ENCODE measurements at places on chromosomes 7 and 10.

GRCh38 chr10:99344715-99345114 lies 15.6 kb downstream of the CNNM1 start:
- no peak for DNase-seq

- DNase-seq = no peak
These were observed 138.0 kb downstream of the SRPK2 start for GRCh38 chr7:105250706-105251105.

DNA sequence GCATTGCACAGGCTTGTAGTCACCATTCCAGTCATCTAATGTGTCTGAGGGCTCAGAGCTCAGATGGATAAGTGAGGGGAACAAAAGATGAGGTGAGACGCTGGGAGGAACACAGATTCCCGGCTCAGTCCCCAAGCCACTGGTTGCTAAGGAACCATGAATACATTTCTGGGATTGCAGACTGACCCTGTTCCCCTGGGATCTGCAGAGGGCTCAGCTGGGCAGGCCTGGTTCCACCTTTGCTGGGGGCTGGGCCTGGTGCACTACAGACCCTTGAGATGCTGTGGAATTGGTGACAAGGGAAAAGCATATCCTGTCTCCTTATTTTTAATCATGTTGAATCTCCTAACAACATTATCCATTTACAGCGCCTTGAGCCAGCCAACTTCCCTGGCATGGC lies 19.2 kb downstream of the ELFN1 start:
- DNase-seq = no peak

DNA sequence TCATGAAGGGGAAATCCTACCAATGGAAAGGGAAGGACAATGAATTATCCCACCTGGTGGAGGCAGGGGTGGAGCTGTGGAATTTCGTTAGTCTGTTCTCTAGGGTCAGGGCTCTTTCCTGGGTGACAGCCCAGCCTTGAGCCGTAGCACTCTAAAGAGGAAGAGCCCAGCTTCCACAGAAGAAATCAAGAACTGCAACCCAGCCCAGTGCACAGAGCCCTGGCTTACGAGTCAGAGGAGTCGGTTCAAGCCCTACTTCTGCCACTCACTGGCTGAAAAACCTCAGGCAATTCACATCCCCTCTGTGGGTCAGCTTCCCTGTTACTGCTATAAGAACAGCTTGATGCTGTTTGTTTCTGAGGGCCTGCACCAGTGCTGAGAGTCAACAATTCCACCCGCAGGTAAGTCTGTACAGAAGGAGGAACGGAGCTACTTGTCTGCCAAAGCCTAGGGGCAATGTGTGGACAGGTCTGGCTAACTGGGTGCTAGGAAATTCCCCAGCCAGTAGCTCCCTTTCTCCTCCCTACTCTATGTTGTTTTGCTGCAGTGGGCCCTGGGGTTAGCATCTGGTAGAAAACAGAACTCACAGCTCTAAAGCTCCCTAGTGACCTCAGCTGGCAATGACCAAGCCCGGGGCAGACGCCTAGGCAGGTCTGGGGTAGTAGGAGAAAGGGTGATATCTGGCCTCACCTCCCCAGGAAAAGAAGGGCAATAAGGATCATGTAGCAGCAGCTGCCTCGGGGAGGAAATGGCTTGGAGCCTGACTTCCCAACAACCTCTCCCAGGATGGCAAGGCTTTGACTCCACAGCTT lies 3.3 kb downstream of the AVPI1 start:
- peak; percentile 51 for DNase-seq

DNA sequence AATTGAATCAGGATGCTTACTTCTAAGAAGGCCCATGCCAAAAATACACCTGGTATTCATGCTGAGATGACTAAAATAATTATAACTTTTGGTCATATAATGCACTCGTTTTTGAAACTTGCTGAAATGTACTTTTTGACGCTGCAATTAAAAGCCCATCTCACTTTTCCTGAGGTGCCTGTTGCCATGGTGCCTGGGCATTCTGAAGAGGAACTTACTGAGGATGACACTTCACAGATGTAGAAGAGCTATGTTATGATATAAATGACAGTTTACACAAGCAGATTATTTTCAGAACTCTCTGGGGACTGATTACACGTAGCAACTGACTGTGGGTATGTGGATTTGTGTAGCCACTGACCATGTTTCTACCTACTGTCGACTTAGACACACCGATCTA lies 182.4 kb downstream of the TPK1 start:
- no peak for DNase-seq

GRCh38 chr10:69600761-69601330 lies 27.6 kb upstream of the NEUROG3 start:
- DNase-seq = no peak

- DNase-seq = no peak
These were observed 13.2 kb upstream of the FAM107B start for GRCh38 chr10:14787938-14788337.

GRCh38 chr10:24344279-24344678 lies 135.3 kb downstream of the KIAA1217 start:
- peak; percentile 72 for DNase-seq

DNA sequence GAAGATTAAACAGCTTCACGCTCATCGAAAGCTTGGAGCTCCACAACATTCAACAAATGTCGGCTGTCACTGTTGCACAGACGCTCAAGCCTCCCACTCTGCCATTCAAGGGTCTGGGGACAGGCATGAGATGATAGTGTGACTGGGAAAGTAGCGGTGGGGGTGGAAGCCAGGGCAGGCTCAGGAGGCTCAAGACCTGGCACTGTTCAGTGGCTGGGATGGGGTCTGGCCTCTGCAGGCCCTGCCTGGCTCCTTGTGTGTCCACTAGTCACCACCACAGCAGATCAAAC lies 13.5 kb upstream of the GTPBP4 start:
- DNase-seq = no peak

DNA sequence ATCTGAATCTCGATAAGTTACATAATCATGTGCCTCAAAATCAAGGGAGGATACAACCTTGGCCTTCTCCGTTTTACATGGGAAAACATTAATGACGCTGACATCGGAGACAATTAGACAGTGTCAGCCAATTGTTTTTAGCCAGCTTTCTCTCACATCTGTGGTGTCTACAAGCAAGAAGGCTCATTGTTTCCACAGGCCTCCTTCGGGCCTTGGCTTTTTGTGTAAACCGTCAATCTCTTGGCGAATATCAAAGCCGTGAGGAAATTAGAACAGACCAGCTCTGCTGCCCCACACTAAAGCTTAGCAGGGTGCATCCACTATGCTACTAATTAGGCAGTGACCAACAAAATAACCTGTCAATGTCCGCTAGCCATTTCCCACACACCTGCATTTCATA lies 43.2 kb downstream of the VAX1 start:
- DNase-seq = no peak

DNA sequence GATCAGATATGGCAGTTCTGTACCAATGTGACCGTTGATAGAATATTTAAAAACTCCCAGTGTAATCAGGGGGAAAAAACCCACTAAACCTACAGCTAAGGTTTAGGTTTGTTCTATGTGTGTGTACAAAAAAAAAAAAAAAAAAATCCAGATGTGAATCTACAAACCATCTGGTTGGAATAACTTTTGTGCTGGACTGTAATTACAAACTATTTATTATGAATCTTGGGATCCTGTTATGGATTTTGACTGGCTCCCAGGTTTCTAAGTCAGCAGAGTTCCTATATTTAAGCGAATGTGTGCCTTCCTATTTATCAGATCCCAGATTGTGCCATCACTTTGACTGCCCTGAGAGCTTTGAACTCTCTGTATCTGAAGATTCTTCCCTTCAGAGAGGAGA lies 29.1 kb downstream of the BMPER start:
- DNase-seq = no peak

- DNase-seq = peak; percentile 69
These were observed 39.7 kb upstream of the TNKS2 start for GRCh38 chr10:91758303-91759146.

GRCh38 chr7:93651603-93652159 lies 77.2 kb upstream of the CALCR start:
- DNase-seq = no peak

DNA sequence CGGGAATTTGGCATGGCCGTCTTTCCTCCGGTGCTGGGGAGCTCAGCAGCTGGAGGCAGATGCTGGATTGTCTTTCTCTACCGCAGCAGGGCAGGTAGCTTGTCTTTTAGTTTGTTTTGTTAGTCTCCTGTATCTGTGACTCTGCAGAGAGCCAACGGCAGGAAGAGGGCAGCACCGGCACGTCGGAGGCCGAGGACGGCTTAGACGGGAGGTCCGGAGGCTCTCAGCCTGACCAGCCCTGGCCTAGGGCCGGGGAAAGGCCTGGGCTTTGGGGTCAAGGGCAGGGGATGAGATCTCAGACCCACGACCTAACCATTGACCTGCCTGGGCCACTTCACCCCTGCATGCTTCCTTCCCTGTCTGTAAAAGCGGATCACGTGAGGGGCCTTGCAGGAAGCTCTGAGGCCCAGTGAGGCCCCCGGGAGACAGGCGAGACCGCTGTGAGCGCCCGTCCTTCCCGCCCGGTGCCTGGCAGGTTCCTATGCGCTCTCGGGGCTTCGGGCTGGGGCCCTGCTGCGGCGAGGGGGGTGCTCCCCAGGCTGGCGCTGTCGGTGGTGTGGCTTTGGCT lies 72.7 kb downstream of the LHPP start:
- DNase-seq = no peak

DNA sequence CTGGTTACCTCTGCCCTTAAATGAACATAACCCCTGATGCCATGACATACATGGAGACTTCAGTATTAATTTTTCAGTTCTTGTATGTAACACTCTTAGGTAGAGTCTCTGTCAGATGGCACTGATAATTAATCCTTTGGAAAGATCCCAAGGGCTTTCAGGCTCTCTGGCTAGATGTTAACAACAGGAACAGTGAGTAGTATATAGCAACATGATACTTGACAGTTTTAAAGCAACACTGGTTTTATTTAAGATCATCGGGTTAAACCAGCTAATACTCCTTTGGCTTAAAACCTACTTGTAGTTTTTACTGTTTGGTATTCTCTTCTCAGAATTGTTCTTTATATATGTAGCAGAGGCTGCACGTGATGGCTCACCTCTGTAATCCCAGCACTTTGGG lies 27.3 kb downstream of the AHCYL2 start:
- DNase-seq = no peak

- DNase-seq = peak; percentile 41
These were observed 2.0 kb downstream of the BMPR1A start for GRCh38 chr10:86758189-86759072.

DNA sequence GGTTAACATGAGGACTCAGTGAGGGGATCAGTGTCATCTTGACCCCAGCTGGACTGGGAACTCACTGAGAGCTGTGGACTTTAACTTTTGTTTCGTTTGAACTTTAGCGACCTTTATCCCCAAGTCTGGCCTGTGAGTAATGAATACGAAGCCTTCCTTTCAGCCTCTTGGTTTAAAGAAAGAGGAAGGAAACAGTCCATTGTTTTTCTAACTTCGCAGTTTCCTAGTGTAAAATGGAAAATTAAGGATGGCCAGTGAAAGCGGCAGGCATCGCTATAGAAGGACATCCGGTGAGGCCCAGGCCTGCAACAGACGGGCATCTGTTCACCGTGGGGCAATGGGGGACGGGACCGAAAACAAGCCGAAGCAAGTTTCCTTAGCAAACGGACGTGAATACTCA lies 44.1 kb upstream of the ADO start:
- DNase-seq = no peak

GRCh38 chr7:29077854-29078253 lies 68.5 kb downstream of the CPVL start:
- no peak for DNase-seq

GRCh38 chr7:40749877-40750276 lies 615.1 kb downstream of the SUGCT start:
- no peak for DNase-seq

- no peak for DNase-seq
These were observed 17.6 kb downstream of the PODXL start for GRCh38 chr7:131538813-131539179.

GRCh38 chr7:66697449-66698438 lies 42.8 kb upstream of the RABGEF1 start:
- DNase-seq = no peak

GRCh38 chr10:104255311-104255981 lies 754 bp downstream of the GSTO1 start:
- peak; percentile 58 for DNase-seq

- DNase-seq = no peak
These were observed 60.7 kb downstream of the CSTF2T start for GRCh38 chr10:51638737-51639136.

DNA sequence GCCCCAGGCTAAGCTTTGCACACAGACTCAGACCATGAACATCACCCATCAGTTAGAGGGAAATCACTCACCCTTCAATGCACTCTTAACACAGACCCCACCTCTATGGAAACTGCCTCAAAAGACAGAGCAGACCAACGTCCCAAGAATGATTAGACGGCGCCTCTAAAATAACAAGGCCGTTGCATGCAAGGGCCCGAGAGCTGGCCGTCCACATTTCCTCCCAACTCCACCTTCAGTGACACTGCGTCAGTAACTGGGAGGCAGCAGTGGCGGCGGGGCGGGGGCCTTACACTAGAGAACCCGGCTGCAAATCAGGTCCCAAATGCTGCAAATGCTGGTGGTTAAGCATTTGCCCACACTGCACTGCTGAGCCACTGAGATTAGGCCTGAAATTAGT lies 115.0 kb downstream of the PTPRN2 start:
- no peak for DNase-seq

- no peak for DNase-seq
These were observed 70.2 kb downstream of the SORCS3 start for GRCh38 chr10:104711302-104711721.

DNA sequence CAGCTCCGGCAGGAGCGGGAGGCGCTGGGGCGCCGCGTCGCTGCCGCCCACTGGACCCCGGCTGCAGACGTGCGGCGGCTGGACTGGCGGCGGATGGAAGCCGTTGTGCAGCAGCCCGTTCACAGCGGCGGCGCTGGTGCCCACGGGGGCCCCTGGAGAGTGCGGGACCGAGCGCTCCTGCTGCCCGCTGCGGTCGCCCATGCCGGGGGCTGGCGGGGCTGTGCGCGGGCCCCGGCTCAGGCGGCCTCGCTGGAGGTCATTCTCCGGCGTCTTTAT lies 413 bp downstream of the PANK1 start:
- DNase-seq = no peak

DNA sequence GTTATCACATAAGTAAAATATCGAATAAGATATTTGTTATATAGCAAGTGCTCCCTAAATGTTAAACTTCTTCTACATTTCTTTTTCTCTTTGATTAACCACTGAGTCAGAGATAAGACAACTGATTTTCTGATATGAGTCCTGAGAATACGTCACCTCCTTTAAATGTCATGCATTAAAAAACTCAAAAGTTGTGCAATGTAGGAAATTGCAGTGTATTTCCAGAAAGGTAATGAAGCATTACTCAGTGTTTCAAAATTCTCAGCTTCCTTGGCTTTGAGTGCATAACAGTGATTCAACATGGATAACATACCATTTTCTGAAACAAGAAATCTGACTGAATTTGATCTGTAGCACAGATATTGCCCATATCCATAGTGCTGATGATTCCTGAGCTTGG lies 155.8 kb downstream of the BMPER start:
- peak; percentile 26 for DNase-seq

GRCh38 chr7:94182066-94182465 lies 177.9 kb upstream of the BET1 start:
- peak; percentile 18 for DNase-seq

DNA sequence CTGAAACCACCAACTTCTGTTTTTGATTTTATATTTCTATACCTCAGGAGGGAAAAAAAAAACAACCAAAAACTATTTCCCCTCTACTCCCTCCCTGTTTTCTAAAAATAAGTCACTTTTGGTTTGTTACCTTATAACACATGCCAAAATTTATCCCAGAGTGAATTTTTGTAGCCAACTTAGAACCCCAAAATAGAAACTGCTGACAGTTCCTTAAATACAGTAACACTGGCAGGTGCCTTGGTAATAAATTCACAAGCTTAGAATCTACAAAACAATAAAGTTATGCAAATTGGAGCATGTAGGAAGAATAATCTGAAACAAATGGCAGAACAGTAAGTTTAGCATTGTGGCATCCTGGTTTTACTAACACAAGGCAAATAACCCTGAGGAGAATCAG lies 165.0 kb upstream of the HDAC9 start:
- no peak for DNase-seq

Data from HT-29 (cell line).